Nephron progenitor cell (in vitro differentiated cells): ENCODE measurements at places on chromosomes 11 and 22.

DNA sequence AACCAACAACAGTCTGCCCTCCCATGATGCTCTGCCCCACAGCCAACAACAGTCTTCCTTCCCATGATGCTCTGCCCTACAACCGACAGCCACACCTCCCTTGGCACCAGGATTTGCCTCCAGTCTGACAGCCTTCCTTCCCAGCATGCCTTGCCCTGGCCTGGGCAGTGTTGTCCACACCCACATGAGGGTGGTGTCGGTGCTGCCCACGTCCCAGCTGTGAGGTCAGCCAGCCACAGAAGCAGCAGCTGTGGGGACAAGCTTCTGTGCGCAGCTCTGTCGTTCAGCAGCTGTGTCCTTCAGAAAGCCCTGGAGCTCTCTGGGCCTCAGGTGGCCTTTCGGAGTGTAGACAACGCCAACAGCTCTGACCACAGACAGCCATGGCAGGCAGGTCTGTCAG, 1378.9 kb downstream of the BRD1 start:
- no peak for DNase-seq

- DNase-seq = peak; percentile 85
Observed at GRCh38 chr11:65884716-65885092, 3.6 kb downstream of the FIBP start.

DNA sequence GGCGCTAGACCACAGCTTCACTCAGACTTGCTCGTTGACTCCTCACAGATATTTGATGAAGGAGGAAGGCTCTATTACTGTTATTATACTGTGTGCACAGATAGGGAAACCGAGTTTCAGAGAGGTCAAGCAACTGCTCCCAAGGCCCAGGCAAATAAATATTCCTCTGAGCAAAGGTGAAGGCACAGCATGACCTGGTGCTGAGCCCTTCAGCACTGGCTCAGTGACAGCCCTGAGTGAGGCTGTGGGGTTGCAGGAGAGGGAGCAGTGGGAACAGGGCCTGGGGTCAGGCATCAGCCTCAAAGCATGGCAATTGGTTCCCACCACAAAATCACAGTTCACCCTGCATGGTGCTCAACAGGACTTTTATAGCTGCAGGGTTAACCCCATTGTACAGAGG, 7.1 kb downstream of the POLR3H start:
- DNase-seq = no peak

GRCh38 chr22:26174280-26174679, 5.0 kb downstream of the SEZ6L start:
- peak; percentile 31 for DNase-seq

DNA sequence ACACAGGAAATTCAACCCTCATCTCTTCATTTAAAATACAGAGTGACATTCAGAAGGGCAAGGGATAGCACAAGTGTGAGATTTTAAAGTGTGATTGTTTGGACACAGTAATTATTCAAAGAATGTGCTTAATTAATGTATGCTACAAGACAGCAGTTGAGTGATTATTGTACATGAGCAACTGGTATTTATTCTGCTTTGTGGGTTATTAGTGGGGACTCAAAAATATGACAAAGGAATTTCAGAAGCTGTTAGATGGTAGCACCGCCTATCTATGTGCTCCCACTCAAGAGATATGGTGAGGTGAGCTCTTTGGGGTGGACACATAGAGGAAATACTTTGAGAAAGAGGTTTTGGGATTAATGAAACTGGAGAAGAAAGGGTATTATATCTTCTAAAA, 5.8 kb upstream of the HBD start:
- no peak for DNase-seq

DNA sequence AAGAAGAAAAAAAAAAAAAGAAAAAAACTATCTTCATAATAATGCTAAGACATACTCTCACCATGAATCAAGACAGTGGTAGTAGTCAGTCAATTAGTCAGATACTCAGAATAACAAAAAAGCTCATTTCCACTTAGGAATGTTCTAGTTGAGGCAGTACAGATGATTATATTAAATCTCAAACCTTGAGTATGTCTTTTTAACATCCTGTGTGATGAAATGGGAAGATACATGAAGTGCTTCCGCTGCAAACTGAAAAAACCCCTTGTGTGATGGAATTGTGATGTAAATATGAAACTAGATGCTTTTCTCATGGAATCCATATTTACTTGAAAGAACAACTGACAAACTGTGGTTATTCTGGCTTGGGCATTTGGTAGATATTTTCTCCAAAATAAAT, 13.7 kb downstream of the AMOTL1 start:
- DNase-seq = no peak

- no peak for DNase-seq
Observed at GRCh38 chr11:125072218-125072960, 9.3 kb downstream of the SLC37A2 start.

- peak; percentile 74 for DNase-seq
Observed at GRCh38 chr11:65900125-65900898, at the start of gene FOSL1. Gene FOSL1 (minus strand): TSS chr11:65900388. CDS start chr11:65900339, 49 bp downstream.

- DNase-seq = no peak
Observed at GRCh38 chr11:2534957-2535672, 90.3 kb downstream of the KCNQ1 start.

- DNase-seq = no peak
Observed at GRCh38 chr22:38864361-38865191, 7.4 kb downstream of the CBX6 start.

GRCh38 chr11:78311702-78312371, 105.8 kb downstream of the GAB2 start:
- DNase-seq = no peak

DNA sequence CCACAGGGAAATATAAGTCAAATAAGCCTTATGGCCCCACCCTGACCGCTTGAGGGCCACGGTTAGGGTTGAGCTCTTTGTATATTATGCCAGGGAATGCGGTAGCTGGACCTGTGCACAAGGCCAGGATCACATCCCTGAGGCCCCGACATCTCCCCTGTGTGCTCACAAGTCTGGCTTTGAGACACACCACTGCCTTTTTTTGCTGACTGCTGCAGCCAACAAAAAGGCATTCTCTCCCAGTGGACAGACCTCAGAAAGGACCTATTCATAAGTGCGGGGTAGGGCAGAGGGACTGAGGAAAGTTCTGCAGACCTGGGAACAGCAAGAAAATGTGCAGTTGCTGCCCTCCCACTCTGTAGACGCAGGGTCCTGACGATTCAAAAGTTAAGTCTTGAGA, 3.4 kb upstream of the SIDT2 start:
- DNase-seq = no peak

DNA sequence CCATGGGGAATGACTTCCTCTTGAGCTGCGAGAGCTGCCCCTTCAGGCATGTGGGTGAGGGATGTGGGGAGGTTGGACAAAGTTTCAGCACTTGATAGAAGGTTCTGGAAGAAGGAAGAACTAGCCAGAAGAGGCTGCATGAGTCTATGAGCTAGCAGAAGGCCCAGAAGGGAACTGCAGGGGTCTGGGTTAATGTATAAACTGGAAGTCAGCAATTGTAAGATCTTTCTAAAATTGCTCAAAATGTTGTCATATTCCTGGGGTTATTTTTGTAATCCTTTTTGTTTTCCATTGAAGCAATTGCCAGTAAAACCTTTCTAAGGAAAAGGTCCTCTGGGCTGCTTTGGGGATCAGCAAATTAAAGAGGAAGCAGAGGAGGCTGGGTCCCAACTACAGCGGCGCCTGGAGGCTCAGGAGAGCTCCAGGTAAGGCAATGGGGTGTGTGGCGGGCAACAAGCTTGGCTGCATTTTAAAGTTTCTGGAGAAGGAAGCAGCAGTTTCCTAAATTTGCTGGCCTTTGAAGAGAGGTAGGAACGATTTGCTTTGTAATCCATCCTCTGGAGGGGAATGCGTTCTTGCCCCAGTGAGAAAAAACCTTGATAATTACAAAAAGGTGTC, 29.2 kb downstream of the ADAMTS15 start:
- DNase-seq = no peak

- no peak for DNase-seq
Observed at GRCh38 chr11:1196516-1197391, 26.1 kb upstream of the MUC5B start.

- no peak for DNase-seq
Observed at GRCh38 chr11:79503028-79503427, 62.2 kb upstream of the TENM4 start.

DNA sequence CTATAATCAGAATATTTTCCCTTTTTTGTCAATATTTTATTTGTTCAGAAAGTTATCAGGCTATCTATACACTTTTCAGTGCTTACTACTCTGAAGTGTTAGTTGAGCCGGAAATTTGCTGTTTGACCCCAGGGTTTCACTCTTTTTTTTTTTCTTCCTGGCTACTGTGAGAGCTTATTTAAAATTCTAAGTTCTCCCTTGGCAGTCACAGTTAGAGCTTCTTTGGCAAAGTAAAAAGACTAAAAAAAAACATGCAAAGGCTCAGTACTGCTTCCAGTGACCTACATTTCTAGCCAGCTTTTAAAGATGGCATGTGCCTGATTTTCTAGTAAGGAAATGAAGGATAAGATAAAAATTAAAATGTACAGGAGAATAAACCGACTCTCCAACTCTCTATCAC, 48.4 kb downstream of the ELP4 start:
- no peak for DNase-seq

GRCh38 chr22:49796596-49797270, 30.9 kb downstream of the BRD1 start:
- no peak for DNase-seq

DNA sequence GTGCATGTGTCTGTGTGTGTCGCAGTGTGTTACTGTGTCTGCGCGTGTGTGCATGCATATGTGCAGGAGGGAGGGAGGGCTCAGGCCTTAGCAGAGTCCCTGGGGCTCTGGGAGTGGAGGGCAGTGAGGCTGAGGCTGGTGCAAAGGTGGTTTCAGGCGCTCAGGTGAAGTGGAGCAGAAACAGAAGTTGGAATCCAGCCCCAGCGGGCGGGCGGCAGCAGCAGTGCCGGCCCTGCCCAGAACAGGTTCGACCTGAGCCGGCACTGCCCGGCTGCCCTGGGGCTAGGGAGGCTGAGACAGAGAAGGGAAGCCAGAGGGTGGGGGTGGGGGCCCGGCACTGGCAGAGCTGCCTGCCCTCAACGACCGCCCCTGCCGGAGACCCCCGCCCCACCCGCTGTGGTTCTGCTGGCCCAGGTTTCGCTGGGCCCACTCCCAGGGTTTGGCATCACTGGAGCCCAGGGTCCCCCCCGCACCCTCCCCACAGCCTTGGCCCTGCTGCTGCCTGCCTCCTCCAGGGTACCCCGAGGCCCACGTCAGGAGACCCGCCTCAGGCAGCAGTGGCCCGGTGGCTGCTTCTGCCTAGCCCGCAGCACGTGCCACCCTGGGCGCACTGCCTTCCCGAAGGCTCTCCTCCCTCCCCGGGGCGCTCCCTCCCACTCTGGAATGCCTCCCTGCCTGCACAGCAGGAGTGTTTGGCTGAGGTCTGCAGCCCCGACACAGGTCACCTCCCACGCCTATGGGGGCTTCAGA, 13.3 kb downstream of the ASCL2 start:
- DNase-seq = no peak

- no peak for DNase-seq
Observed at GRCh38 chr11:11987503-11988022, 20.9 kb downstream of the DKK3 start.

DNA sequence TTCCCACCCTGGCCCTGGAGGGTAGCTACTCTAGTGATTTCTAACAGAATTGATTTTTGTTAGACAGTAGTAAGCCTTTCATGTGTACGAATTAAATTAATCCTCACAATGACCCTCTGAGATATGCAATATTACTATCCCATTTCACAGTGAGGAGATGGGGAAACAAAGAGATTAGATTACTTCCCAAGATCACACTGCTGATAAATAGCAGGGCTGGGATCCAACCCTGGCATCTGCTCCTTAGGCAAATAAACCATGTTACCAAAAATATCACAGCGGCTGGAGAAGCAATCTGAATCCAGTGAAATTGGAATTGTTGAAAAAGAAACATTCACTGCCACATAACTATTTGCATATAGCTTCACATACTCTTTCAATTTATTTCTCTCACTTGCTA, 12.8 kb upstream of the CAVIN3 start:
- no peak for DNase-seq

- DNase-seq = no peak
Observed at GRCh38 chr11:109317726-109318125, 104.3 kb upstream of the C11orf87 start.

GRCh38 chr22:22788460-22789037, 99.1 kb upstream of the IGLL5 start:
- DNase-seq = no peak
